Choroid plexus epithelial cell (primary cell): ENCODE measurements at places on chromosomes 1 and 21.
A peak's percentile ranks its signal among the peaks of the same experiment; 100 is the strongest.

DNA sequence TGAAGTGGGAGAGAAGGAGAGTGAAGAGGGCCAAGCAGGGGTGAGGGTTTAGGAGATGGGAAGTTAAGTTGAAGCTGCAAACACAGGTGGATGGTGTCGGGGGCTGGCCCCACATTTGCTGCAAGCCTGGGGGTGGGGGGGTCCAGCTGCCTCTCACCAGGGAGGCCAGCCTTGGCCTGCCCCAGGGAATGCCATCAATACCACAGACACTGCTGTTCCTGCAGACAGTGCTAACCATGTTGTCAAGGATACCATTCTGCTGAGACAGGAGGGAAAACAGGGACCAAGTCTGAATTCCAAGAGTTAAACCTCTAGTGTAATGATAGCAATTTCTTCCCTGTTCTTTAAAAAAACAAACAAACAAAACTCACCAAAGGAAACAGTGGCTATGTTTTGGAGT, 8.0 kb downstream of the MECR start:
- no peak for DNase-seq

DNA sequence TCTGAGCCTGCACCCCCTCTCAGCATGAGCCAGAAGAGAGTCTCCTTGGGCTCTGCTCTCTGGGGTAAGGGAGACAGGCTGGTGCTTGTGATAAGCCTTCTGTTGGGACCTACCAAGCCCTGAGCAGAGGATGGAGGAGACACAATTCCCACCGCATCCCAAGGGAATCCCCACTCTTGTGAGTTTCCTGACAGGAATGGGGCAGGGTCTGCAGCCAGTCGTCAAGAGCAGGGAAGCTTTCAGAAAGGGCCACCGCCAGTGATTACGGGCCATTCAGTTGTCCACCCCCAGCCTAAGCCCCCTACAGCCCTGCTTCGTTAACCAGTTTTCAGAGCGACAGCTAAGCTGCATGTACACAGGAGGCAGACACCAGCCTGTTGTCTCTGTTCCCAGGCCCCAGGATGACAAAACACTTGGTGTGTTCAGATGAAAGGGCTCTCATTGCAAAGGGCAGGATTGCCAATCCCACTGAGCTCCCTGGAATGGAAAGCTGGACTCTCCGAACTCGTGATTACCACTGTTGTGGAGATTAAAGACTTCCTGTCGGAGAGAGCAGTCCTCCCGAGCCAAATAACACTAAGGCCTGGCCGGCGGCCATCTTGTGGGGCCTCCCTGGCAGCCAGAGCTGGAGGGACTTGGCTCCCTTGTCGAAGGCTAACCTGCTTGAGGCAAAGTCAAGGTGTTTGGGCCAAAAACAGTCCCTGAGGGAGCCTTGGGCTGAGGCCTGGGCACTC, 37.4 kb upstream of the SLC30A1 start:
- DNase-seq: no peak

- no peak for DNase-seq
Measured at GRCh38 chr1:94132111-94132510, 11.2 kb upstream of the ABCA4 start.

GRCh38 chr1:205287076-205287475, 34.5 kb downstream of the NUAK2 start:
- no peak for DNase-seq

- DNase-seq: no peak
Measured at GRCh38 chr1:152907686-152908601, at the start of gene IVL. Gene IVL, plus strand, starts transcription at chr1:152908546. Its CDS starts 1,252 bp downstream, at chr1:152909798.

DNA sequence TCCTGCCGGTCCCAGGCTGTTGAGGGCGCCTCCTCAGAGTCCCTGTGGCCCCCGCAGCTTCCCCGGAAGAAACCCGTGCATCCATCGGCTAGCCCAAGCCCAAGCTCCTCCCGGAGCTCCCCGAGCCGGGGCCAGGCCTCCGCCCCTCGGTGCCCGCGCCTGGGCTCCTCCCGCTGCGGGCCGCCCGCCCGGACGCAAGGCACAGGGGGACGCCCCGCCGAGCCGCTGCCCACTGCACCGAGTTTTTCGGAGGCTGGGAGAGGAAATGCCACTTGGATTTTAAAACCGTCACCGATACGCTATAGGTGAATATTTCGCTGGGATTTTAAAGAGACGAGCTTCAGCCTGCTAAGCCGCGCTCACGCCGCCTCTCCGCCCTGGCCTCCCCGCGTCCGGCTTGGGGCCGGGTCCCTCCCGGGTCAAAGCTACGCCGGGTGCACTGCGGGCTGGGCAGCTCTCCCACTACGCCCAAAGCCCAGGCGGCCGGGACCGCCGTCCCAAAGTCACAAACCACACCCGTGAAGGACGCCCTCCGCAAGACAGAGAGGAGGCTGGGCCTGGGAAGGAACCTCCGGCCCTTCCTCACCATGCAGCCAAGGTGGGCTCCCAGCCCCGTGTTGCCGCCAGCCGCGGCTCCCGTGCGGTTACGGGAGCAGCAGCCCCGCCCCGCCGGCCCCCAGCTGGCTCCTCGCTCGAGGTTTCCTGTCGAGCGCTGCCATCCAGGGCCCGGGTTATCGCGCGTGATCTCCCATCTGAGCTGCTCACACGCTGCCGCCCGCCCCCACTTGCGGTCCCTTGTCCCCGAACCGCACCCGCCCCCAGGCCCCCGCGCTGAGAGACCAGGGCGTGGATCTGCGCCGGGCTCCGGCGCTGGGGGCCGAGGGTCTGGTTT, 63.2 kb downstream of the CD247 start:
- DNase-seq: peak; percentile 26
